ENCODE measurements at places on chromosomes 1 and 21.

DNA sequence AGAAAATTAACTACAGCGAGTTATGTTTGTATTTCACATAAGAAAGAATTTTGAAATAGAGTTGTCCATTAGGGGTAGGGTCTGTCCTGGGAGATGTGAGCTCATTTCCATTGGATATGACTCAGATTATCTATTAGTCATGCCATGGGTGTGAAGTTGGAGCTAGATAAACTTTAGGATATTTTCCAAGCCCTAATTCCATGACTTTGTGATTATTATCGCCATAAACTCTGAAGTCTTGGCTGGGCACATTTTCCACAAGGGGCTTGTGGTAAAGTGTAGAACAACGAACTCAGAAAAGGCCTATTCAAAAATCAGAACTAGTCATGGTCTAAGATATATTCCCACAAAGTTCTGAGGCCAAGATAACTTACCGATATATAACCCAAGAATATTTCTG is 396.6 kb downstream of the DPYD start:
- no peak for DNase-seq

- DNase-seq, result no peak
Measured at GRCh38 chr1:58620926-58621325, 43.9 kb upstream of the TACSTD2 start.

GRCh38 chr1:98276514-98276913 is 355.7 kb upstream of the DPYD start:
- no peak for DNase-seq

GRCh38 chr1:31627301-31627929 is 9.9 kb downstream of the HCRTR1 start:
- DNase-seq, result no peak

DNA sequence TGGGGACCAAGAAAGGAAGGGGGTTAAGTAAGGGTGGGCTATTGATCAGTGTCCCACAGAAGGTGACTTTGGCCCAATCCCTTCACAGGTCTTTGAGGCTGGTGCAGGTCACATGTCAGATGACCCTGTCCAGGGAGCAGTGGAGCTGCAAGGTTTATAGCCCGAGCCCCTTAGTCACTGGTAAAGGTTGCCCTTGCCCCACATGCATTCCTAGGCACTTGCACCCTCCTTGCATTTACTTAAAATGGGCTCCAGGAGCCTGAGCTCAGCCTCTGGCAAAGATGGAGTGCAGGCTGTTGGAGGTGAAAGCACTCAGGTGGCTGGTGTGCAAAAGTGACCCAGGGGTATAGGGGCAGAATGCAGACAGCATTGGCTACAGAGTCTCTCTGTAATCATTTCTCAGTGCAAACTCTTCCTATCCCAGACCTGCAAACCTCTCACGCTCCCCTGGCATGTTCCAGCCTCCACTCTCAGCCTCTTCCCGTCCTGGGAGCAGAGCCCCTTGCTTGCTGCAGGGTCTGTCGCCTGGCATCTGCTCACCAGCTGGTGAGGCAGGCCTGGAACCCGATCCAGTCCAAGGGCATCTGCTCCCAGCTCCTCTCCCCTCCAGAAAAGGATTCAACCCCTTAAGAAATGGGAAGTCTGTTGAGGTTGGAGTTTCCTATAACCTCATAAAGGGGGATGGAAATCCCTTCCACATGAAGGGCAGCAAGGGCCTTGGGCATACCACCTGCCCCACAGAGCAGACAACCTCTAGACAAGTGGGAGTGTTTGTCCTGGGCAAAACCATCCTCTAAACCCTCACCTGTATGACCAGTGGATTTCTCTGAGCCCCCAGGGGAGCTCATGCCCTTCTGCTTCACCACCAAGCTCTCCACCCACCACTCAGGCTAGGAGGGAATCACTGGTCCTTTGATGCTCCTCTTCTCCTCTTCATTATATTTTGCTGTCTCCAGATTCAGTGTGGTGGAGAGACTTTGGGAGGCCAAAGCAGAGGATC is 23.1 kb upstream of the PTPRF start:
- no peak for DNase-seq

DNA sequence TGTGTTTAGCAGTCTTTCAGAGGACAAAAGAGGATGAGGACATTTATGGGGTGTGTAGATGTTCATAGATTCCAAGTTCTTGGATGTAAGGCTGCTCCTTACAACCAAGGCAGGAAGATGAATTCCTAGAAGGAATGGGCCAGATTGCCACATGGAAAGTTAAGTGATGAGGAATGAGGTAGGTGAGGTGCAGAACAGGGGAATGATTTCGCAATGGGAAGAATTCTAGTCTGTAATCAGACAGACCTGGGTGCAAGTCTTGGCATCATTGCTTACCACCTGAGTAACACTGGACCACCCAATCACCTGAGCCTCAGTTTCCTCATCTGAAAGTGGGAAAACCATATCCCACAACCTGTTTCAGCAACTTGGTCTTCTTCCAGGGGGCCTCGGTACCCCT is 174.9 kb downstream of the IER5 start:
- no peak for DNase-seq
